ENCODE measurements at places on chromosomes 2 and 18.
A peak's percentile ranks its signal among the peaks of the same experiment; 100 is the strongest.

GRCh38 chr2:209985874-209986273, 16.6 kb upstream of the RPE start:
- no peak for DNase-seq

DNA sequence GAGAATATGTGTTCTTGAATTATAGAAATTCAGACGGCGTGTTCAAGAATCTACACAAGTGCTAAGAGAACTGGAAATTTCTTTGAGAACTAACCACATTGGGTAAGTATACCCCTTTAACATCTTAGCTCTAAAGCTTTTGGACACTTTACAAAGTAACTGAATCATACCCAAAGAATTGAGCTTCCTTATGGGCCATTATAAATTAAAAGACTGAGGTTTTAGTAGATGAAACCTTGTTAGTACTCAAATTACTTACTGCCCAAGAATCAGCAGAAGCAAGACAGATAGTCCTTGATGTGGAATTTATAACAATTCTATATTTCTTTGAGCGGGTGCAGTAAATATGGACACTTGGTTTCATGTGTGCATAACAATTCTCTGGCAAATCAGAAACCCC, 168.3 kb downstream of the PRPF40A start:
- no peak for DNase-seq

DNA sequence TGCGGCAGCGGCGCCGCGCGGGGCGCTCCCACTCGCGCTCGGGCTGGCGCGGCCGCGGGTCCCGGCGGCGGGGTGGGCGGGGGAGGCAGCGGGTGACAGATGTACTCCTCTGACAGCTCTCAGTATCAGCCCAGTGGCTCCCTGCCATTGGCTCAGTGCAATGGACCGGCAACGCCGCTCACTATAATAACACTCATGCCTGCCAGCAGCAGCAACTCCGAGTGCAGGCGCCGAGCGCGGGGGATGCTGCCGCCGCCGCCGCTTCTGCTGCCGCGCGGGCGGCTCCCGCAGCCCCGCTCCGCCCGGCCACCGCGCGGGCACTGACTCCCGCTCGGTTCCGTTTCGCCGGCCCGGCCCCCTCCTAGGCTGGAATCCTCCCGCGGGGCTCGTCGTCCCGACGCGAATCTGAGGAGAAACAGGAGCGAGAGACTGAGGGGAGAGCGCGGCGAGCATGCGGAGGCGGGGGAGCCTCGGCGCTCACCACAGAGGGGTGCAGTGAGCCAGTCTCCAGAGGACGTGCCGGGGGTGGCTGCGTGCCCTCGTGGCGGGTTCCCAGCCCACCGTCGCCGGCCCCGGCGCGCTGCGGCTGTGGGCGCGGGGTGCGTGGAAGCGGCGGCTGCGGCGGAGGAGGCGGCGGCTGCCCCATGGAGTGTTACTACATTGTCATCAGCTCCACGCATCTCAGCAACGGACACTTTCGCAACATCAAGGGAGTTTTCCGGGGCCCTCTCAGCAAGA, at the start of gene ZNF804A:
Gene ZNF804A, plus strand, starts transcription at position 214 of the 738 bp plus-strand sequence. Its CDS starts 431 bp downstream, at position 645.
- DNase-seq: peak; percentile 60

- DNase-seq: no peak
Measured at GRCh38 chr2:106111882-106112571, 82.1 kb downstream of the UXS1 start.

DNA sequence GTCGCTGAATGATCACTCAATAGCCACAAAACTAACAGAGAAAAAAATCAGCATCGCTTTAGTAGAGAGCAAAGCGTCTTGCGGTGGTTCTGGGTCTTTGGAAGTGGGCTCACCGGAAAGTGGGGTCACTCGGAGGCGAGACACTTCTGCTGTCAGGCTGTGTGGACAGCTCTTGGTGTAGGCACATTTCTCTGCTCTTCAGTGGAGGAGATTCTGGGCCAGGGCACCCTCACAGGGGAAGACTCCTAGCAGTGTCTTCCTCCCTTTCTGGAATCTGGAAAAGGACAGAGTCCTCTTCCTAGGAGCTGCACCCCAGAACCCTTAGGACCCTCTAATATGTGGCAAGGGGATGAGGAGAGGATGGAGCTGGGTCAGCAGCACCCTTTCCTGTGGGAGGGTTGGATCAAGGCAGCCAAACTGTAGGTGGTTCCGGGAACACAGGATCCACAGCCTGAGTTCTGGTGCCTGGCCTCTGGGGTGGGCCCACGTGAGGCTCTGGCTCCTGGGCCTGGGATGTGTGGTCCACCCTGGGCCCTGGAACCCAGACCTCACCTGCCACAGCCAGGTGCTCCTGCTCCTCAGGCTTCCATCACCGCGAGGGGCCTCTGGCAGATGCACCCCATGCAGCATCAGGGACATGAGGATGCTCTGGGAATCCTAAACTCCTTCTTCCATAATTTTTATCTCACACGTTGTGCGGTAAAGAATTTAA, 25.1 kb downstream of the GPR35 start:
- no peak for DNase-seq

- DNase-seq: no peak
Measured at GRCh38 chr2:215535125-215535668, 99.3 kb upstream of the FN1 start.

DNA sequence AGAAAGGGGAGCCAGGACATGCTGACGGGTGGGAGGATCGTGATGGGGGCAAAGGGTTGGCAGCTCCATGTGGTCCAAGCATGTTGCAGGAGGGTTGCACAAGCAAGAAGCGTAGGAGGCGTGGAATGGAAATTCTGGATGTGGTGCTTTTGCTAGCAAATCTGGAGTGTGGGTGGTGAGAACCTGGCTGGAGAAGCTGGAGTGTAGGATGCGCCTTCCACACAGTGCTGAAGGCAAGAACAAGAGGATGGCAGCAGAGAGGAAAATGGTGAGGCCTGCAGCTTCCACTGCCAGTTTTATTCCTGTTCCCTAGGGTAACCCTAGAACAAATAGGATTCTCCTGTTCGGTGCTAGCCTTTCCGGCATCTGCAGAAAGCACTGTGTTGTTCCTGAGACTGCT, 22.4 kb downstream of the CREG2 start:
- no peak for DNase-seq

DNA sequence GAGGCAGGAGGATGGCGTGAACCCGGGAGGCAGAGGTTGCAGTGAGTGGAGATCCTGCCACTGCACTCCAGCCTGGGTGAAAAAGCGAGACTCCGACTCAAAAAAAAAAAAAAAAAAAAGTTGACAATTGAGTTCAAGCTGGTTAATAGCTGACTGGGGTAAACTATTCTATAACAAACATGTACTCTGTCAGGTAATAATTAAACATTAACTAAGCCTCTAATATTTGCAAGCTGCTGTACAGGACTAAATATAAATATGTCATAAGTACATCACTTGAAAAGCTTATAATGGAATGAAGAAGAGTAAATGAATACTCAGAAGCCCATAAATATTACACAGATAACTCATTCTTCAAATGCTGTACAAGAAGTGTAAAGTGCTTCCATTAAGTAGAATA, 190.4 kb upstream of the CRIM1 start:
- DNase-seq: no peak

- DNase-seq: no peak
Measured at GRCh38 chr2:118981632-118982031, 39.6 kb downstream of the MARCO start.

DNA sequence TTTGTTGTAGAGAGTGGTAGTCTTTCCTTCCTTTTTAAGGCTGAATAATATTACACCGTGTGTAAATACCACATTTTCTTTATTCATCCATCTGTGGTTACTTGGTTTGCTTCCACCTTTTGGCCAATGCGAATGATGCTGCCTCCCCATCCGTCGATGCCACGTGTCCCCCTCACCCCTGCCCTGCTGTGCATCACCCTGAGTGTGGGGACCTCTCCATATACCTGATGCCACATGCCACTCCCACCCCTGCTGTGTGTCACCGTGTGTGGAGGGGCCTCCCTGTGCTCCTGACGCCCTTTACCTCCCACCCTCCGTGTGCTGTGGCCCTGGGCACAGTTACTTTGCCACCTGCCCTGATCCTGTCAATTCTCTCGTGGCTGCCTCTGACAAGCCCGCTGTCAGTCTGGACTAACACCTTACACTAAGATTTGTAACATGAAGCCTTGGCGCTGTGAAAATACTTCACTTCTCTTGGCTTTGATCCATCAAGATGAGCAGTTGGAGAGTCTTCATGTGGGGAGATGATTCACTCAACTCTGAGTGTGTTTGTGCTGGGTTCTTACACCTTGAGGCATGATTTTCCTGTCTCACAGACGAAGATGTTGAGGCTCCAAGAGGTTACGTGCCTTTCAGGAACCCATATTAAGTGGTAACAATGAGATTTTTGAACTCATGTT, 234.0 kb downstream of the ZNF407 start:
- DNase-seq: peak; percentile 41

- DNase-seq: no peak
Measured at GRCh38 chr2:232322560-232323327, 55.8 kb upstream of the ALPP start.

DNA sequence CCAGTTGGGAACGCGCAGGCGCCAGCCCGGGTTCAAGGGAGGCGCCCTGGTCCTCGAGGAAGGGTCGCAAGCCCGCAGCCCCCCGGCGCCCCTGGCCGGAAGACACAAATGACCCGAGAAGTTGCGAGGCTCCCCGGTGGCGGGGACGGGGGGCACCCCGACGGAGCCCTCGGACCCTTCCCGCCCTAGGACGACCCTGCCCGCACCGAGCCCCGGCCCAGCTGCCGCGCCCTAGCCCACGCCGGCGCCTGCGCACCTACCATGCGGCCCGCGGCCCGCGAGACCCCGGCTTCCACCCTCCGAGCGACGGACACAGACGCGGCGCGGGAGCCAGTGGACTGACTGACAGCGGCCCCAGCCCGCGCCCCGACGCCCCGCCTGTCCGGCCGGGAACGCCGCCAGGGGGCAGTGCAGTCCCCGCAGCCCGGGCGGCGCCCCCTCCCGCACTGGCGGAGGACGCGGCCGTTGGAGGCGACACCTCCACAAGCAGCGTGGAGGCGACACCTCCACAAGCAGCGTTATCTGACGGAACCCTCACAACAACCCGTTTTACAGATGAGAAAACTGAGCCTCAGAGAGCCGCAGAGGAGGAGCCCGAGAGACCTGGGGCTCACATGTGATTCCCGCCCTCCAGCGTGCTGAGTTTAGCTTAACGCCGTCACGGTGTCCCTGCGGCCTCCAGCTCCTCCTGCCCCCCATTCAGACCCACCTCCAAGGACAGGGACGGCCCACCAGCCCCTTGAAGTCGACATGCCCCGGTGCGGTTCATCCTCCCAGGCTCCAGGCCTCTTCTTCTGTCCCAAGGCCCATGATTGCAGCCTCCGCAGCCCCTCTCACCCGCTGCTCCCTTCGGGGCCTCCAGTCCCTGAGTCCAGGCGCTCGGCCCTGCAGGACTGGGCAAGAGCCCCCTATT, at the start of gene NMUR1:
Gene NMUR1, minus strand, starts transcription at position 347 of the 913 bp plus-strand sequence. Its CDS starts 84 bp downstream, at position 263.
- DNase-seq: peak; percentile 61

GRCh38 chr2:24253303-24253919, 78.6 kb downstream of the FAM228A start:
- DNase-seq: no peak

GRCh38 chr2:147925886-147926285, 81.1 kb downstream of the ACVR2A start:
- no peak for DNase-seq

DNA sequence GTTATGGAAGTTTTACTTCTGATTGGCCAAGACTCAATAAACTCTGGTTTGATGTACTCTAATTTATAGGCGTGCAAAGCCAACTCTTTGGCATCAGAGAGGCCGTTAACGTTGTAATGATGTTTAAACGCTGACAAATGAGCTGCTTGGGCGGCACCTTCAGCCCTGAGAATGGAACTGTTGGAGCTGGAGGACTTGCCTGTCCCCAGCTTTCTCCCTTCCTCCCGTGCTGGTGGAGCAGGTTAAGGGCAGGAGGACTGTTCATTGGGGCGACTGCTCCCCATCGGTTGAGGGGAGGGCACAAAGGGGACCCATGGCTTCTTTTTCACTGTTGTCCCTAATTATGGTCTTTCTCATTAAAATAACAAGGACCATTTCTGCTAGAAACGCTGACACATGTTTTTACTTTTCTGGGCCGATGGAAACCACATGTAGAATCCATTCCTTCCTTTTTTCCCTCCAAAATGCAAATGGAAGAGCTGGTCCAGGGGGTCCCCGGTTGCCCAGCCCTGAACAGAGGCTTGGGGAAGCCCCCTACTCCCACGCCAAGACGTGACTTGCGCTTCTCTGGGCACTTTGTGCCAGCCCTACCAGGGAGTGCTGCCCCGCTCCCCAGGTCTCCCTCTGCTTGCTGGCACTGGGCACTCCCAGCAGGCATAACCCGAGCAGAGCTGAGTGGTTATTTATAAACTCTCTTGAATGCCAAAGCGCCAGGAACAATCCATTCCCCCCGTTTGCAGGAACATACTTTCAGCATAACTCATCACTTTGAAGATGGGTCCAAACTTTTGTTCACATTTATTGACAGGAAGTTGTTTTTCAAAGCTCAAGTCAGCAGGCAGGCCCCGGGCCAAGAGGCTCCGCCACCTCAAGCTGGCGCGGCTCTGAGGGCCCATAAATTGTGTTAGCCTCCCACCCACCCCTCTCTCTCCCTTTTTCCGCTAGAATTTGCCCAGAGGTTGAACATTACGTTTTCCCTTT, 170.1 kb downstream of the ASB1 start:
- no peak for DNase-seq

DNA sequence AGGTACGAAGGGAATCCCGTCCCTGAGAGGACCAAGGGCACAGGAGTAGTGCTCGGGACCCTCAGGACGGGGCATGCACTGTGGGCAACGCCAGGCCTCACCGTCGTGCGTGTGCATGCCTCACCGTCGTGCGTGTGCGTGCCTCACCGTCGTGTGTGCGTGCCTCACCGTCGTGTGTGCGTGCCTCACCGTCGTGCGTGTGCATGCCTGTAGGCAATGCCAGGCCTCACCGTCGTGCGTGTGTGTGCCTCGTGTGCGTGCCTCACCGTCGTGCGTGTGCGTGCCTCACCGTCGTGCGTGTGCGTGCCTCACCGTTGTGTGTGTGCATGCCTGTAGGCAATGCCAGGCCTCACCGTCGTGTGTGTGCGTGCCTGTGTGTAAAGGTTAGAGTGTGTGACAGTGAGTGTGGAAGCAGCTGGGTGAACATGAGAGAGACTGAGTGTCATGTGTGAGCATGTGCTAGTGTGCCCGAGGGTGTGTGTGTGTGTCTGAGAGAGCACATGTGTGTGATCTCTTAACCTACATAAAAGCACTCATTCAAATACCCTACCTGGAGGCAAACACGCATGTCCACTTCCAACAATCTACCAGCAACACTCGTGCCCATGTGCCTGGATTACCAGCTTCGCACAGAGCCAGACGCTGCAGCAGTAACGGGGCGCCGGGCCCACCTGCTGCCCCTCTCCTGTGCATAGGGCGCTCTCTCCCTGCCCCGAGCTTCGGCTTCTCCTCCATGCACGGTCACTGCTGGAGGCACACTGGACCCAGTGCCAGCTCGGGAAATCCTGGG, 36.3 kb downstream of the ZNF516 start:
- DNase-seq: no peak

- DNase-seq: no peak
Measured at GRCh38 chr2:128234613-128235012, 84.1 kb downstream of the HS6ST1 start.

DNA sequence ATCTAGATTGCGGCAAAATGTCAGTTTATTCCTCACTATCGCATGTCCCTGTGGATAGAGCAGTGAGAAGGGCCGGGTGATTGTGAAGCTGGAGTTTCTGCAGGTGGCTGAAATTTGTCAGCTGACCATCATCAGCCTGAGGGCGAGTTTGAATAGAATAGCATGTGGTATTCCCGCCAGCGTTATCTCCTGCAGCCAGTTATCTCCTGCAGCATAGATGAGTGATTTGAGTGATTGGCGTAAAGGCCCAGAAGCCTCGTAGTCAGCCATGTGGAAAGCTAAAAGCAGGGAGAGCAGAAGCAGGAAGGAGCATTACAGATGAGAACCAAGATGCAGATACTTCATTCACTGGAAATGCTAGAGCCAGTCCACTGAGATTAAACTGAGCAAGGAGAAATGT, 65.5 kb downstream of the CABLES1 start:
- DNase-seq: no peak

GRCh38 chr2:239015218-239015900, 167.5 kb downstream of the TWIST2 start:
- DNase-seq: no peak
